ENCODE measurements at places on chromosomes 13 and 19. TPM values are rescaled to one million over a fixed set of nuclear protein-coding genes. Genes with fewer than 3 reads are reported as not detected.

The CYP2B6 gene
- total RNA-seq = not detected

The KIR3DL2 gene
- total RNA-seq = not detected

The MCEMP1 gene
- total RNA-seq = not detected

The COPE gene
- 196 TPM for total RNA-seq

The NXNL1 gene
- not detected for total RNA-seq

The CCDC8 gene
- 23.9 TPM for total RNA-seq

The F2RL3 gene
- total RNA-seq = not detected

The GAPDHS gene
- not detected for total RNA-seq

The PEAK3 gene
- total RNA-seq = not detected

The TFPT gene
- total RNA-seq = 26.8 TPM

The DOHH gene
- 12.8 TPM for total RNA-seq

The AP1M1 gene
- total RNA-seq = 104 TPM

The PCDH8 gene
- 14.6 TPM for total RNA-seq

DNA sequence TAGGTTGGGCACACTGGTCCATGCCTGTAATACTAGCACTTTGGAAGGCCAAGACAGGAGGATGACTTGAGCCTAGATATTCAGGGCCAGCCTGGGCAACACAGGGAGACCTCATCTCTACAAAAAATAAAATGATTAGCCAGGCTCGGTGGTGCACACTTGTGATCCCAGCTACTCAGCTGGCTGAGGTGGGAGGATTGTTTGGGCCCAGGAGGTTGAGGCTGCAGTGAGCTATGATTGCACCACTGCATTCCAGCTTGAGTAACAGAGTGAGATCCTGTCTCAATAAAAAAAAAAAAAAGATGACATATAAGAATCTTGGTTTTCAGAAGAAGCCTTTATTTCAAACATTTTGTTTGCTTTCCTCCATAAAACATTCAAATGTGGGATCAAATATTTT is 178.0 kb downstream of the LIG4 start:
- H3K4me1 ChIP-seq = peaks cover 4% of the 10 kb centered on the region
- no peaks in the 10 kb centered on the region for H3K36me3 ChIP-seq
- H3K27ac ChIP-seq = no peak overlapping the region
- H3K27me3 ChIP-seq = no peaks in the 10 kb centered on the region

DNA sequence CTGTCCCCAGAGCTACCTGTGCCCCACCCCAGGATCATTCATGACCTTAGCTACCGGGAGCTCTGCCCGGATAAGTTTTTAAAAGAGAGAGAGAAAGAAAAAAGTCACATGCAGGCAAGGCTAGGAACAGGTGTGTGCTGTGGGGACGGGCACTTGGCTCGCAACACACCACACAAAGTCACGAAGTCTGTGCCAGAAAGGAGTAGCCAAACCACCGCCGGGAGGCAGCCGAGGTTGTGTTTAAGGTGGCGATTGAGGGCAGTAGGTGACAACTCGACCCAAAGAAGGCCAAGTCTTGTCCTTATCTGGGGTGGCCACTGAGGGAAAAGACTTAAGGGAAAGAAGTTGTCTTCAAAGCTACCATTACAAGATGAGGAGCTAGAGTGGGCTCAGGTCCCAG is 4.6 kb upstream of the TSHZ3 start:
- H3K27me3 ChIP-seq = peaks cover 80% of the 10 kb centered on the region
- no peak for DNase-seq
- H3K36me3 ChIP-seq = no peaks in the 10 kb centered on the region
- H3K4me1 ChIP-seq = peaks cover 9% of the 10 kb centered on the region
- no peak overlapping the region for H3K27ac ChIP-seq

DNA sequence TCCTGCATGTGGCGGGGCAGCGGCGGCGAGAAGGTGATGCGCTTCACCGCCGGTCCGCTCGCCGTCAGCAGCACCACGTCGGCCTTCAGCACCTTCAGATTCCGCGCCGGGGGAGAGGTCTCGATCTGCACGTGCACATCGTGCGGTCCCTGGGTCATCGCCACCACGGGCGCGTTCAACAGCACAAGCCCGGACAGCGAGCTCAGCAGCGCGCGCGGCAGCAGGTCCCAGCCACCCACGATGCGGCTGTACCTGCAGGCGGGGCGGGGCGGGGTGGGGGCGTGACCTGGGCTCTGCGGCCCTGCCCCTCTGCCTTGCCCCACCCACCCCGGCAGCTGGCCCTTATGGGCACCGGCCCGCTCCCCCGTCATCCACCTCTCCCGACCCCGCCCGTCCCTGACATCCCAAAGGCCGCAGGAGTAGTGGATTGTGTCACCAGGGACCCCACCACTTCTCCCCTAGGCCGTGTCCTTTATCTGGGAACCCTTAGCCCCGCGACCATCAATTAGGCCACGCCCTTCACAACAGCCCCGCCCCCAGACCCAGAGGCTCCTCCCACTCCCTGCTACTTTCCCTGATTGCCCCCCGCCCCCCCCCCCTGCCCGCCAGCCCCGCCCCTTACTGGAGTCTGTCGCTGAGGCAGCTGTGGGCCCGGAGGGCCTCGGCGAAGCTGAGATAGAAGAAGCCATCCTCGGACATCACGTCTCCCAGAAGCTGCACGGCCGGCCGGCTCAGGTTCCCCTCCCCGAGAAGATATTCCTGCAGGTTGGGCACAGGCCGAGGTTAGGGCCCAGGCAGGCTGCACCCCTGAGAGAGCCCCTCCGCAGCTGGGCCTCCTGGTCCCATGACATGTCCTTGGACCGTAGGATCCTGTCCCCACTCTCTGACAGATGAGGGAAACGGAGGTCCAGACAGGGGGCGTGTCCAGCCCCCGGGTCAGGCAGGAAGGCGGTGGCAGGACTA is 6.1 kb downstream of the IL4I1 start:
- peaks cover 5% of the 10 kb centered on the region for H3K36me3 ChIP-seq
- H3K27ac ChIP-seq = no peak overlapping the region
- H3K27me3 ChIP-seq = peaks cover 27% of the 10 kb centered on the region
- peaks cover 4% of the 10 kb centered on the region for H3K4me1 ChIP-seq

- DNase-seq = peak; percentile 32
- H3K27ac ChIP-seq = no peak overlapping the region
- H3K4me3 ChIP-seq = no peak overlapping the region
- peaks cover 6% of the 10 kb centered on the region for H3K4me1 ChIP-seq
- H3K36me3 ChIP-seq = peaks cover 23% of the 10 kb centered on the region
Observed at GRCh38 chr19:55703790-55704215, 28.8 kb downstream of the EPN1 start.

- no peak overlapping the region for H3K4me3 ChIP-seq
- H3K4me1 ChIP-seq = peaks cover 5% of the 10 kb centered on the region
- H3K27me3 ChIP-seq = no peaks in the 10 kb centered on the region
- no peak for DNase-seq
- H3K36me3 ChIP-seq = no peaks in the 10 kb centered on the region
Observed at GRCh38 chr13:43991773-43992201, 112.1 kb downstream of the LACC1 start.

DNA sequence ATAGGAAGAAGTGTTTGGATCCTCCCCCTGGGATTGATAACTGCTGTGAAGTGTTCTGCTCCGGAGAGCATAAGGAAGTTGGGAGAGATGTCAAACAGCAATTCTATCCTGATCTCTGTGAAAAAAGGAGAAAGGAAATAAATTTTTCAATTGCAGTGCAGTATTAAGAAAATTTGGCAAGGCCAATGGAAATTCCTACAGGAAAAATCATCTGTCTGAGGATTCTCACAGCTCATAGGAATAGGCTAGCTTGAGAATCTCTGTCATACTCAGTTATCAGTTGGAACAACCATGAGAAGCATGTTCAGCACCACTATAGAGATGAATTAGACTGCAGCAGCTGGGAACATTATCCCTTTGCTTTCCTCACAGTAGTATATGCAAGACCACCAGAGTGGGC is 1238.9 kb upstream of the MIR17HG start:
- H3K4me1 ChIP-seq = no peaks in the 10 kb centered on the region
- no peak overlapping the region for H3K27ac ChIP-seq
- H3K36me3 ChIP-seq = no peaks in the 10 kb centered on the region
- no peaks in the 10 kb centered on the region for H3K27me3 ChIP-seq
- no peak for DNase-seq
- H3K4me3 ChIP-seq = no peak overlapping the region

GRCh38 chr19:15468675-15469512 is 4.5 kb upstream of the RASAL3 start:
- DNase-seq = no peak
- no peak overlapping the region for H3K27ac ChIP-seq
- H3K36me3 ChIP-seq = no peaks in the 10 kb centered on the region
- peaks cover 74% of the 10 kb centered on the region for H3K27me3 ChIP-seq

DNA sequence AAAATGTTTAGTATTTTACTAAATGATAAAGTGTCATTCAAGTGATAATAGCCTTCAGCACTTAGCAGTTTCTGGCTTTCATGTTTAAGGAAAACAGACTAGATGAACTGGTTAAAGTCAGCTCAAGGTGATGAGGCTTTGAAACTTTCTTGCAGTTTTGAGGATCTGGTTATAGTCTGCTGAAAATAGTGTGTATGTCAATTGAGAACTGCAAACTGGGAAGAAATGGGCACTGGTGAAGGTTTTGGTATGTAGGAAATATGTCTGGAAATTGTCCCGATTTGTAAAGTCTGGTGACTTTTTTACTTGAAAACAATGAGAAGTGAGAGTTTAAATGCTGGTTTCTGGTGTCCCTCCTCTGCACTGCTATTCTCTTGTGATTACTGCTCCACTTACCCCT is 36.8 kb upstream of the SOX21 start:
- peaks cover 2% of the 10 kb centered on the region for H3K36me3 ChIP-seq
- no peak overlapping the region for H3K4me3 ChIP-seq
- H3K27ac ChIP-seq = peak overlapping the region; percentile 2
- H3K4me1 ChIP-seq = peaks cover 21% of the 10 kb centered on the region
- H3K27me3 ChIP-seq = no peaks in the 10 kb centered on the region
- DNase-seq = no peak

GRCh38 chr13:92436924-92437323 is 789.7 kb upstream of the GPC6 start:
- no peak overlapping the region for H3K4me3 ChIP-seq
- no peak overlapping the region for H3K27ac ChIP-seq
- H3K36me3 ChIP-seq = no peaks in the 10 kb centered on the region
- no peaks in the 10 kb centered on the region for H3K4me1 ChIP-seq
- DNase-seq = no peak

GRCh38 chr13:102275969-102276368 is 125.9 kb downstream of the FGF14 start:
- DNase-seq = no peak
- no peak overlapping the region for H3K4me3 ChIP-seq
- no peak overlapping the region for H3K27ac ChIP-seq
- peaks cover 6% of the 10 kb centered on the region for H3K27me3 ChIP-seq

GRCh38 chr13:45473627-45474026 is 8.9 kb downstream of the COG3 start:
- no peaks in the 10 kb centered on the region for H3K27me3 ChIP-seq
- no peaks in the 10 kb centered on the region for H3K4me1 ChIP-seq
- H3K4me3 ChIP-seq = no peak overlapping the region
- DNase-seq = no peak
- H3K27ac ChIP-seq = no peak overlapping the region
- H3K36me3 ChIP-seq = peaks cover 2% of the 10 kb centered on the region

DNA sequence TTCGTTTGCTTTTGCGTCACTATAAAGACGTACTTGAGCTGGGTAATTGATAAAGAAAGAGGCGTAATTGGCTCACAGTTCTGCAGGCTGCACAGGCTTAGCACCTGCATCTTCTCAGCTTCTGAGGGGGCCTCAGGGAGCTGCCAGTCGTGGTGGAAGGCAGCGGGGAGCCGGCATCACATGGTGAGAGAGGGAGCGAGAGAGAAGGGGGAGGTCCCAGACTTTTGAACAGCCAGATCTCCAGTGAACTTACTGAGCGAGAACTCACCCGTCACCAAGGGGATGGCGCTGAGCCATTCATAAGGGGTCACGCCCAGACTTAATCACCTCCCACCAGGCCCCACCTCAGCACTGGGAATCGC is 58.7 kb upstream of the F7 start:
- no peak overlapping the region for H3K4me3 ChIP-seq
- H3K36me3 ChIP-seq = peaks cover 6% of the 10 kb centered on the region
- H3K4me1 ChIP-seq = peaks cover 12% of the 10 kb centered on the region
- H3K27me3 ChIP-seq = no peaks in the 10 kb centered on the region
- DNase-seq = no peak
- H3K27ac ChIP-seq = no peak overlapping the region

DNA sequence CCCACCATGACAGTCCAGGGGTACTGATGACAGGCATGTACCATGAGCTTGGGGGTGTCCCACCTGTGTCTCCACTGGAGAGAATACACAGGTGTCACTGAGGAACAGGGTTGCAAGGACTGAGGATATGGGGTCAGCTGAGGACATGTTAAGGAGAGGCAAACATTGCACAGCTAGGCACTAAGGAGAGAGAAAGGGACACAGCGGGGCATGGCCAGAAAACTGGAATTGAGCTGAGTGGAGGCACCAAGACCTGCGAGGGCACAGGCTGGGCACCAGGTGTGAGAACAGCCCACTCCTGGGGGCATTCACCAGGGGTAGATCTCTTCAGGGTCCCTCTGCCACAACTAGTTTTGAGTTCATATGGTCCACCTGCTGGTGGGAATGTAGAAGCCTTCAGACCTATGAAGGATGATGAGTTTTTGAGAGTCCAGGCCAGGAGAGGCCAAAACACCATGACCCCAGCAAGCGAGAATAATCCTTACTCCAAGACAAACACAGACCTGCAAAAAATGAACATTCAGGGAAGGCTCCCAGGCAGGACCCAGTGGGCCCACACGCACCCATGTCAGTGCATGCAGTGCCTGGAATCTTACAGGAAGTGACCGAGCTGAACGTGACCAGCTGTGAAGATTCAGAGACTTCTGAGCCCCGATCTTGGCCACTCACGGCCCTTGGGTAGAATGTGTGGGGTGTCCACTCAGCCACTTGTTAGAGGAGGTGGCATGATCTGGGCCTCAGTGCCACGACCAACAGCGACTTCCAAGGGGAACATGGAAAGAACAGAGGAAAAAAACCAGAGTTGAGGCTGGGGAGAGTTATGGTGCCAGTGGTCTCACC is 1.4 kb upstream of the ZNF584 start:
- no peak for DNase-seq
- peaks cover 12% of the 10 kb centered on the region for H3K27me3 ChIP-seq
- peak overlapping the region; percentile 96 for H3K27ac ChIP-seq
- H3K4me1 ChIP-seq = peaks cover 45% of the 10 kb centered on the region

DNA sequence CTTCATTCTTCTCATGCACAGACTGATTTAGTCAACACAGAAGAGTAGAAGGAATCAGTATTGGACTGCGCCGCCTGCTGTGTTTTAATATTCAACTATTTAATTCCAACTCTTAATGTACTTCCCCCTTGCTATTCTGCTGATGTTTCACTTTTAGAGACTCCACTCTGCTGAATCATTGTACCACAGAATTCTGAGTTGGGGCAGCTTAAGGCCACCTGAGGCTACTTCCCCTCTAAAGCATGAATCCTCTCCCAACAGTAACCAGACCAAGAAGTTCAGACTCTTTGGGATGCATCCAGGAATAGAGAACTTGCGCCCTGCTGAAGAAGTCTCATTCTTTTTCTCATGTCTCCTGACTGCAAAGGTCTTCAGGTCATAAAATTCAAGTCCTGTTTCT is 708.8 kb downstream of the UQCRFS1 start:
- H3K4me1 ChIP-seq = peaks cover 19% of the 10 kb centered on the region
- H3K36me3 ChIP-seq = no peaks in the 10 kb centered on the region
- H3K27me3 ChIP-seq = no peaks in the 10 kb centered on the region
- H3K4me3 ChIP-seq = no peak overlapping the region
- H3K27ac ChIP-seq = no peak overlapping the region

GRCh38 chr13:110525328-110526319 is 35.9 kb downstream of the RAB20 start:
- H3K27me3 ChIP-seq = peaks cover 27% of the 10 kb centered on the region
- no peaks in the 10 kb centered on the region for H3K36me3 ChIP-seq
- no peak overlapping the region for H3K27ac ChIP-seq
- no peak overlapping the region for H3K4me3 ChIP-seq
- peaks cover 22% of the 10 kb centered on the region for H3K4me1 ChIP-seq

Measured in neural crest cell (in vitro differentiated cells).